Smooth muscle cell of trachea (primary cell): ENCODE measurements at places on chromosomes 11 and 22. TPM values are rescaled to one million over a fixed set of nuclear protein-coding genes. Genes with fewer than 3 reads are reported as not detected.

The PRDM11 gene
- total RNA-seq, result 3.3 and 6.5 TPM in 2 replicates

The CEP126 gene
- 2.6 and 3.8 TPM in 2 replicates for total RNA-seq

The CYB5R2 gene
- total RNA-seq, result 13.6 and 20.4 TPM in 2 replicates

The TESMIN gene
- 0.33 and 0.87 TPM in 2 replicates for total RNA-seq

The UBQLNL gene
- 0.15 and 0.17 TPM in 2 replicates for total RNA-seq

The CALCA gene
- not detected in 2 replicates for total RNA-seq

The STT3A gene
- total RNA-seq, result 192 and 246 TPM in 2 replicates
